Stimulated activated CD8-positive, alpha-beta memory T cell treated with anti-CD3 and anti-CD28 coated beads, Interleukin-2, amount 100 ng/mL, for 48 hours (primary cell): ENCODE measurements at places on chromosomes 2 and 18.

- no peak for DNase-seq
Measured at GRCh38 chr2:95056461-95057459, 31.3 kb downstream of the MAL start.

- no peak for DNase-seq
Measured at GRCh38 chr2:23513872-23514793, 129.2 kb downstream of the KLHL29 start.

- DNase-seq, result no peak
Measured at GRCh38 chr2:190786404-190787166, 94.0 kb upstream of the GLS start.

DNA sequence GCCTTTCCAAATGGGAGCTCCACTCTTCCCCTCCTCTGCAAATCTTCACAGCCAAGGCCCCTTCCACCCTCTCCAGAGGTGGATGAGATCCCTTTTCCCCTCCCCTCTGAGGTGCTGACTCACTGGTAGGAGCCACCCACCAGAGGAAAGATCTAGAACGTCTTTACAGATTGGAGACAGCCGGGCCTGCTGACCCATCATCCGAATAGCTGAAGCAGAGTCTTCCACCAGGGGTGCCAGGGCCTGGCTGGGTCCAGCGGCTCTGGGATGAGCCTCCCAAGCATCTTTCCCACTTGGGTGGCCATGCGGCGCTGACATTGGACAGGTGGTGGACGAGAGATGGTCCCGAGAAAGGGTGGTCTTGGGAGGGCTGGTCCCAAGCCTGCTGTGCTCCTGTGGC lies 9.0 kb downstream of the ERFE start:
- DNase-seq, result no peak

DNA sequence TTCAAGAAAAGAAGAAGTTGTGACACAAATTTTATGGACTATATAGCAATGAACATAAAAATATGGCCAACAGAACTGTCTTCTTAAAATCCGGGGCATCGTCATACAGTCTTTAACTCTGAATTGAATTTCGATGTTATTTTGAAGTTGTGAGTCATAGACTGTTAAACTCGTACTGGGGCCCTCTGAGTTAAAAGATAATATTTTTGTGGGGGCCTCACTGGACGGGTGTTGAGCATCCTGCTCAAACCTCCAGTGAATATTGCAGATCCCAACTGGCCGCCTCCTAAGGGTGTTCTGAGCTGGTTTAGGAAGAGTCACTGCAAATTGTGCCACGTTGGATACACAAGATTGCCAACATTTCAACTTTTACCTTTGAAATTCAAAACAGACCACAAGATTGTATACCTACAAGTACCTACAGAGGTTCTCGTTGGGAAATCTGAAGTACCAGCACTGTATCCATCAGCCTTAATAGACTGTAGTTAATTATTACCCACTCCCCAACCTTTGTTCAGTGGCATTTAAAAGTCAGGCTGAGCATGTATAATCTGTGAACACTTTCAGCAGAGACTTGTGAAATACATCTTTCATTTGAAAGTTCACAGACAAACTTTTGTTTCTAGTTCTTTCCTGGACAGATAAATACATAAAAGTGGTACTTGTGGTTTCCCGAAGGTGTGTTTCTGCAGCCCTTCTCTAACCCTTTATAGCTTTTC lies 27.8 kb downstream of the KLHL23 start:
- no peak for DNase-seq

GRCh38 chr2:98946855-98947254 lies 10.8 kb upstream of the CRACDL start:
- DNase-seq, result no peak

GRCh38 chr2:46377666-46378560 lies 80.7 kb downstream of the EPAS1 start:
- no peak for DNase-seq

DNA sequence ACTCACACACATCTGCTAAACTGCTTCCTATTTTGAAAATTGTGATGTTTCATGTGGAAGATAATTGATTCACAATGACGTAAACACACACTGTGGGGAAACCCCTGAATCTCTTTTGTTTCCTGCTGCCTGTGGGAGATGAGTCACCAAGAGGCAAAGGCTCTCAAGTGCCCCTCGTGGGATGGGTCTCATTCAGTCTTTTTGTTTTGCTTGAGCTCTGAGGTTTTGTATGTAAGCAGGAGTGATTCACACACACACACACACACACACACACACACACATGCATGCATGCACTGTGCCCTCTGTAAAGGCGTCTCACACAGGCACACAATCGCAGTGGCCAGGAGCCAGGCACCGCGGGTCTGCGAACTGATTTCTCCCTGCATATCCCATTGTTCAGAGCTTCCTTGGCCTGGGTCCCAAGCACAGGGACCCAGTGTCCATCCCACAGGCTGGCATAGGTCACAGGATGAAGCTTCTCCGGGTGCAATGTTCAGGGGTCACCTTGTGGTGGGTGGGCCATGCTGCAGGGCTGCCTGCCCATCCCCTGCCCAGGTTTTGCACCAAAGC lies 12.1 kb upstream of the ARHGEF4 start:
- peak; percentile 39 for DNase-seq

DNA sequence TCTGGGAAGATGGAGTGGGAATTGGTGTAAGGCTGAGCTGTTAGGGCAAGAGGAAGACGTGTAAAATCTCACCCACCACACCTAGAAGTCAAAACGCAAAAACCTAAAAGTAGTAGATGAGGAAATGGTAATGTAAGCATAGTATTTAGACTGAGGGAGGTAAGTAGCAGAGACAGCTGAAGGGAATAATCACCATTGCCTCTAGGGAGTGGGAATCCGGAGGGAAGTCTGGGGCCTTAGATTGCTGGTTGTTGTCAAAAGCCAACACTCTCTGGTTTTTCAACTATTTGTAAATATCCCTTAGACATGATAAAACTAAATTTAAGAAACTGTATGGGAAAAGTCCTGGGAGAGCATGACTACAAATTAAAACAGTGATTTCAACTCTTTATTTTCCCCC lies 28.7 kb upstream of the MYCN start:
- DNase-seq, result no peak

- no peak for DNase-seq
Measured at GRCh38 chr2:197675246-197675645, at the start of gene RFTN2. TSS of gene RFTN2 (minus strand) at chr2:197675587. CDS start at chr2:197675458, 129 bp downstream.

DNA sequence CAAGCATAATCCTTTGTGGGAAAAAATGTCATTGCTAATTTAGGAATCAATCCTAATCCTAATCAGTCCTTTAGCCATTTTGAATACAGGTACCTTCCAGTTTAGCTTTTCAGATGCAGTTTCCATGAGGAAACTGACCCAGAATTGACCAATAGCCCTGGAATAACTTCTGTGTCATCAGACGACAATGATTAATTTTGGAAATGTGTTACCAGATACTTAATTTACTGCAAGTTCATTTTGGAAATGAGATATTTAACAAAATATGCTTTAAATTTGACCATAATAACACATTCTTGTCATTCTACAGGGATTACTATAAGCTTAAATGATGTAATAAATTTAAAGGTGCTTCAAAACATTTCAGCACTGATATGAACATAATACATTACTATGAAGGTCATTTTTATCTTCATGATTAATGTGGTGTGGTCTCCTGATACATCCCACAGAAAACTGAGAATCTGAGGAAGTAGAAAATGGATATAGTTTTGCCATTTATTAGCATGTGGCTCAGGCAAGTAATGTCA lies 129.8 kb upstream of the SH3BP4 start:
- DNase-seq, result no peak

DNA sequence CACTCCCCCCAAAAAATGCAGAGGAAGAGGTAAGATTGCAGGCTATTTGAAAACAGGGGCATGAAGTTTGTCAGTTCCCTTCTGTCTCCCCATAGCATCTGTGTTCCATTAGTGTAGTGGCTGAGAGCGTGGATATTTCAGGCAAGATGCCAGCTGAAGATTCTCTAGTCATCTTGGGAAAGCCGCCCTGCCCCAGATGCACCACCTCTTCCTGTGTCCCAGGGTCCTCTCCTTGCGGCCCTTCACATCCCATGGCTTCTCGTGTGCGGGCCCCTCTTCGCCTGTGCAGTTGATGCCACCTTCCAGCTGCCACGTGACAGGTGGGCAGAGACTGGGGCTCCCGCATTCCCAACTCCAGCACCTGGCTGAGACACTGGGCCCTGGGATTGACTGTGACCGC lies 16.1 kb downstream of the TMEM127 start:
- no peak for DNase-seq

- DNase-seq, result no peak
Measured at GRCh38 chr2:10579441-10579840, 110.3 kb downstream of the NOL10 start.

GRCh38 chr18:36650266-36650665 lies 178.5 kb downstream of the TPGS2 start:
- no peak for DNase-seq

GRCh38 chr2:239523954-239524330 lies 123.1 kb upstream of the HDAC4 start:
- no peak for DNase-seq

DNA sequence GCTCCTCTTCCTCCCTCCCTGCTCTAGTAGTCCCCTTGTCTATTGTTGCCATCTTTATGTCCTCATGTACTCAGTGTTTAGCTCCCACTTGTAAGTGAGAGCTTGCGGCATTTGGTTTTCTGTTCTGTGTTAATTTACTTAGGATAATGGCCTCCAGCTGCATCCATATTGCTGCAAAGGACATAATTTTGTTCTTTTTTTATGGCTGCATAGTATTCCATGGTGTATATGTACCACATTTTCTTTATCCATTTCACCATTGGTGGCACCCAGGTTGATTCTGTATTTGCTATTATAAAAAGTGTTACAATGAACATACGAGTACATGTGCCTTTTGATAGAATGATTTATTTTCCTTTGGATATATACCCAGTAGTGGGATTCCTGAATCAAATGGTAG lies 12.5 kb downstream of the PIKFYVE start:
- no peak for DNase-seq

DNA sequence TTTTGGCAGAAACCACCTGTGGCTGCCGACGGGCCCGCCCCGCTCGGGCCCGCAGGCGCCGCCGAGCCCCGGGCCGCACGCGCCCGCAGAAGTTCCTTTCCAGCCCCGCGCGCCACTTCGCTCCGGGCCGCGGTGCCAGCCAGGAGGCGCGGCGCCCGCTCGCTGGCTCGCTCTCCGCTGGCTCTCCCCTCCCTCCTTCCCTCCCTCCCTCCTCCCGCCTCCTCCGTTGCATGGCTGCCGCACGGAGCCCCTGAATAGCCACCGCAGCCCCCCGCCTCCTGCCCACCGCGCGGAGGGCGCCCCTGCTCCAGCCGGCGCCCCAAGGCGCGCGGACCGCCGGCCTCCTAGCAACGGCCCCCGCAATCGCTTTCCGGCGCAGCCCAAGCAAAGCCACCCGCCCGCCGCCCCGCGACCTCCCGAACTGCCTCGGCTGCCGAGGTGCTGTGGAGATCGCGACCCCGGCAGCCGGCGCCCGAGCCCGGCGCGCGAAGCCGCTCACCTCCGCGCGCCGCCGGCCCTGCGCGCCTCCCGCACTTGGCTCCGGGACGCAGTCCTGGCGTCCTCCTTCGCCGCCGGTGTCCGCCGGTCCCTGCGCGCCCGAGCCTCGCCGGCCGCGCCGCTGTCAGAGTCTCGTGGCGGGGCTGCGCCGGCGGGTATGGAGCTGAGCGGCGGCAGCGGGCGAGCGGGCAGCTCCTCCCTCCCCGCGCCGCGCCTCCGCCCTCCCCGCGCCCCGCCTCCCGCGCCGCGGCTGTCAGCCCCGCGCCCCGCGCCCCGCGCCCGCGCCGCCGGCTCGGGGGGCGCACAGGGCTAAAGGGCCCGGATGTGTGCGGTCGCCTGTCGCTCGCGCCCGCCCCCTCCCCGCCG lies at the start of gene ZBTB7C:
TSS of gene ZBTB7C (minus strand) at position 657 of the 864 bp plus-strand sequence.
- no peak for DNase-seq

DNA sequence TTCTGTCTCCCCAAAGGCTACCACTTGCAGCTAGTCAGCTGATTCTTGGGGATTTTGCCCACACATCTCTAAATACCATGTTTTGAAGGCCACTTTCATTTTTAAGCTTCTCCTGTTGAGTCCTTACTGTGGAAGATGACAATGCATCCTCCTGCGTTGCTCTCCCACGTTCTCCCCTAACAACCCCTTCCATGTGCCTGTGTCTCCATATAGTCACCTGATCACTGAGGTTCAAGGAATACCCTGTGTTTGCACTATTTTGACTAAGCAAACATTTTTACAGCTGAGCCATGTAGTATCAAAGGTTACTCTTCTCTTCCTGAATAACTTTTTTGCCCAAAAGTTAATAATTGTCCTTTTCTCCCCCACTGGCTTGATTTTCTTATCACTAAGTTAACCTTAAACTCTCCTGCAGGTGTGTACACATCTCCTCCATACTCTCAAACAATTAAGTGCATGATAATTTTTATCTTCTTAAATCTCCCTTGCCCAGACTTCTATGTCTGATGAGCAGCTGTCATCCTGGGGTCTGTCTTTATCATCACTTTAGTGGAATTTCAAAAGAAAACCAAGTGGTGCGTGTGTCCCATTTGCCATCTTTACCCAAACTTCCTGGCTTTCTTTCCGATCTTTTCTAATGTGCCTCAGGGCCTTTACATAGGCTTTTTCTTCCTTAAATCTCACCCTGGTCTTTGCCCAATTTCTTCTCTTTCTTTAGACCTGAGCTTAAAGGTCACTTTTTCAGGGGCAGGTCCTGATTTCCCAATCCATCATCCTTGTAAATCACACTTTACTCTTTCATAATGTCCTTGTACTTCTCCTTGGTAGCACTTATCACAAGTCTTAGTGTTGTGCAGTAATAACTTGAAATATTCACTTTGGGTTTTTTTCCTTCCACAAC lies 85.2 kb upstream of the SPATS2L start:
- no peak for DNase-seq

DNA sequence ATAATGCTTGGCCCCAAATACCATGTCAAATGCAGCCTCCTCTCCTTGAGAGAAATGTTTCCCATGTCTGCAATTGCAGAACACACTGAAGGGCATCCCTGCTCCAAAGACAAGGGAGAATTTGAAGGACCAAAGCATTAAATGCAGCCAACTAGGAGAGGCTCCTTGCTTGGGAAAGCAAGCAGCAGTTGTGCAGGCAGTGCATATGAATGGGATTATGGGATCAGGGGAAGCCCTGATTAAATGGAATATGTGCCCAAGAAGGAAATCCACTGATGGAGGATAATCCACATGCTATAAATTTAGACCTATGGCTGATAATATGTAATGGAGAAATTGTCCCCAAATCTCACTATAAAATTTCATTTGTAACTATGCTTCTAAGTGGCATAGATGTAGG lies 116.1 kb downstream of the NCKAP5 start:
- no peak for DNase-seq

GRCh38 chr2:190655113-190655512 lies 6.2 kb downstream of the NAB1 start:
- DNase-seq, result no peak

DNA sequence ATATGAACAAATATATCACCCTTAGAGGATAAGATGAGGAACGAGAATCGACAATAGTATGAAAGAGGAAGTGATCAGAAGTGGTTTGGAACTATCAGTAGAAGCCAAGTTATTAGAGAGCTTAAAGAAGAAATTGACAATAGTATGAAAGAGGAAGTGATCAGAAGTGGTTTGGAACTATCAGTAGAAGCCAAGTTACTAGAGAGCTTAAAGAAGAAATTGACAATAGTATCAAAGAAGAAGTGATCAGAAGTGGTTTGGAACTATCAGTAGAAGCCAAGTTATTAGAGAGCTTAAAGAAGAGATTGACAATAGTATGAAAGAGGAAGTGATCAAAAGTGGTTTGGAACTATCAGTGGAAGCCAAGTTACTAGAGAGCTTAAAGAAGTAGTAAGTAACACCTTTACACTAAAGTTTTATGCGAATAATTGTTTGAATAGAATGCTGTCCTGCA lies 175.5 kb downstream of the ZNF407 start:
- no peak for DNase-seq

GRCh38 chr2:237488295-237488694 lies 1.2 kb downstream of the MLPH start:
- DNase-seq, result no peak

GRCh38 chr2:158619496-158619895 lies 162.7 kb downstream of the PKP4 start:
- DNase-seq, result no peak
